T-helper 2 cell (primary cell): ENCODE measurements at places on chromosomes 3 and 15.

DNA sequence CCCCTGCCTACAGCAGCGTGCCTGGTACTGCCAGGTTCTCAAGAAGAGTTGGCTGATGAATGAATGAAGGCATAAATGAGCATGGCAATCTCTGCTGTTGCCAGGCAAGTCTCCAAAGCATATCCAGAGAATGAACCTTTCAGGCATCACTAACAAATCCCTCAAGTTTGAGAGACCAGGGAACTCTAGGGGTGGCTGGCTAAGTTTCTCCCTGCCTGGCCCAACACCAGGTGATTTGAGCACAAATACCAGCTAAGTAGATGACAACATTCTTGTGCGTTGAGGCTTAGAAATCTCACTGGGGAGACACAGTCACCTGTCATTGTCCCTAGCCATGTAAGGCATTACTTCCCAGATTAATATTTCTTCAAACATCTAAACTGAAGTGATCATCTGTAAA lies 81.4 kb upstream of the PTX3 start:
- no peak for DNase-seq

DNA sequence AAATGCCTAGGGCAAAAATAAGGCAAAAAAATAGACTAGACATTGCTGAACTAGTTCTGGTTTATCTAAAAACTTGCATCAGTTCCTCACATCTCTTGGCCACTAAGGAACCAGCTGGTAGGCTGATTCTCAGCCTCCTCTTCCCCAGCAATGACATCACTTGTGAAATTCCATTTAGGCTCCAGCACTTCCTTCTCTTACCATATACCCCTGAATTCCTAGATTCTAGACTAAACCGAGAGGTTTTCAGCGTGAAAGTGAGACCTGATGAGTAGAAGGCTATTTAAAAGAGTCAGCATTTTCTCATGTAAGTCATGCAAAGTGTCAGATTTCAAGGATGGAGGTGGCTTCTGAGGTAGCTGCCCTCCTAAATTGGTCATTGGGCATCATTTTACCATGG lies 247.1 kb upstream of the CDIN1 start:
- DNase-seq = no peak

GRCh38 chr3:99972380-99973104 lies 141.8 kb downstream of the FILIP1L start:
- no peak for DNase-seq

- DNase-seq = no peak
Measured at GRCh38 chr15:70825841-70826240, 28.1 kb downstream of the LARP6 start.

- no peak for DNase-seq
Measured at GRCh38 chr3:110026421-110026820, 689.1 kb upstream of the DPPA4 start.

DNA sequence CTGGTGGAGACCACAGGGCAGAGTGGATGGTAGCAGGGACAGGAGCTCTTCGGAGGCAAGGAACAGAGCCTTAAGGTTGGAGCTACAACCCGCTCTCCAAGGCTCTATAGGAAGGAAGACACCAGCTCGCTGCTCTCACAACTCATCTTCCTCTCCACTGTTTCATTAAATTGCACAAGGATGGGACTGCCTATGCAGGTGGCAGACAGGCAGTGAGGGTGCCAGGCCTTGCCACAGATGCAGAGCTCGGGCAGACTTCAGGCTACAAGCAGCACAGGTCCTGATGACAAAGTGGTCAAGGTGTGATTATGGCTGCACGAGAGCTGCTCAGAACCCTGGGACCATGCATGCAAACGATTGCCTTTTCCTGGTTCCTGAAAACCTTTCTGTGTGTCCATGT lies 144.6 kb downstream of the FOXP1 start:
- DNase-seq = no peak

GRCh38 chr15:81268881-81269601 lies 54.9 kb downstream of the STARD5 start:
- no peak for DNase-seq

DNA sequence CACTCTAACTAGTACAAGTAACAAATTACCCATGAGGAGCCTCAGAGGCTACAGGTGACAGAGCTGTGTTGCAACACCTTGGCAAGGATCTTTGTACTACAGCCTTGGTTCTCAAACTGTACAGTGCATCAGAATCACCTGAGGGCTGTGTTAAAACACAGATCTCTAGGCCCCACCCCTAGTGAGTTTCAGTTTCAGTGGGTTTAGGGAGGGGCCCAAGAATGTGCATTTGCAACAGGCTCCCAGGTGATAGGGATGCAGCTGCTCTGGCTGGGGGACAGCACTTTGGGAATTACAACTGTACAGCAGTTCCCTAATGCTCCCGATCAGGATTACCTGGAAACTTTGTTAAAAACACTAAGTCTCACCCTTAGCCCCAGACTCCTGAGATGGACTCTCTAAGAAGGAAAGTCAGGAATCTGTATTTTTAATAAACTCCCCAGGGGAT lies 66.1 kb upstream of the NR2F2 start:
- no peak for DNase-seq

DNA sequence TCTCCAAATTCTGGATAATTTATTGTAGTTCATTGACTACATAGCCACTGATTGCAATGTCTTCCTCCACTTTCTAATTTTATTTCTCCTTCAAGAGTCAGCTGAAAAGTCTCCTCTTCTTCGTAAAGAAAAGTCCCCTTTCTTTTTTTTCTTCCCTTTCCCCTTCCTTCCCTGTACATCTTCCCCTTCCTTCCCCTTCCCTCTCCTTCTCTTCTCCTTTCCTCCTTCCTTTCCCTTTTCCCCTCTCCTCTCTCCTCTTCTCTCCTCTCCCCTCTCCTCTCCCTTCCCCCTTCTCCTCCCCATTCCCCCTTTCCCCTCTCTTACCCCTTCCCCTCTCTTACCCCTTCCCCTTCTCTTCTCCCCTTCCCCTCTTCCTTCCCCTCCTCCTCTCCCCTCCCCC lies 8.8 kb upstream of the MGA start:
- no peak for DNase-seq

- DNase-seq = no peak
Measured at GRCh38 chr3:156743859-156744258, 69.5 kb downstream of the TIPARP start.

- DNase-seq = no peak
Measured at GRCh38 chr3:106249159-106249558, 380.3 kb upstream of the CBLB start.

DNA sequence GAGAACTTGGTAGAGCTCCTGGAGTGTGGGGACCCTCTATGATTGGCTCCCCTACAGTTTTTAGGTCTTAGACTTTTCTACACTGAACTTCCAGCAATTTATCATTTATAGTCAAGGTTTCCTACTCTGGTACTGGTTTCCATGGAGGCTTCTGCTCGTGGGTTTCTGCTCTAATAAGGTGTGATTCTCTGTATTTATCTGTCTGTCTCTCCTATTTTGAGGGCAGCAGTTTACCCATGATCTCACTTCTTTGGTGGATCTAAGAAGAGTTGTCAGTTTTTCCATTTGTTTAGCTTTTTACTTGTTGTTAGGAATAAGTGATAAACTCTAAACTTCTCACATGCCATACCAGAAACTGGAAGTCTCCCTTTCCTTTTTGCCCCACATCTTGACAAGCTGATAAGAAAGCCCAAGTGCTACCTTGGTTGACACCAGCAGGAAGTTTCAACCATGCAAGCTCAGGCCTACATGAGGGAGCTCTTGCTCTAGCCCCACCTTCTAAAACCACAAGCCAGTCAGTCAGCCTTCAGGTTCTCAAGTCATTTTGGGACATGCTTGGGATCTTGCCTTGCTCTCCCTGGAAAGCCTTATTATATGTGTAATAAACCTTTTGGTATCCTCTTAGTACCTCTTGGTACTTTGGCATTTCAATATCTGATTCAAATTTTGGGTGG lies 10.0 kb downstream of the TIMMDC1 start:
- DNase-seq = no peak

GRCh38 chr3:136343873-136344555 lies 93.9 kb downstream of the PCCB start:
- no peak for DNase-seq

- DNase-seq = no peak
Measured at GRCh38 chr3:138093721-138094120, 21.7 kb downstream of the DZIP1L start.

DNA sequence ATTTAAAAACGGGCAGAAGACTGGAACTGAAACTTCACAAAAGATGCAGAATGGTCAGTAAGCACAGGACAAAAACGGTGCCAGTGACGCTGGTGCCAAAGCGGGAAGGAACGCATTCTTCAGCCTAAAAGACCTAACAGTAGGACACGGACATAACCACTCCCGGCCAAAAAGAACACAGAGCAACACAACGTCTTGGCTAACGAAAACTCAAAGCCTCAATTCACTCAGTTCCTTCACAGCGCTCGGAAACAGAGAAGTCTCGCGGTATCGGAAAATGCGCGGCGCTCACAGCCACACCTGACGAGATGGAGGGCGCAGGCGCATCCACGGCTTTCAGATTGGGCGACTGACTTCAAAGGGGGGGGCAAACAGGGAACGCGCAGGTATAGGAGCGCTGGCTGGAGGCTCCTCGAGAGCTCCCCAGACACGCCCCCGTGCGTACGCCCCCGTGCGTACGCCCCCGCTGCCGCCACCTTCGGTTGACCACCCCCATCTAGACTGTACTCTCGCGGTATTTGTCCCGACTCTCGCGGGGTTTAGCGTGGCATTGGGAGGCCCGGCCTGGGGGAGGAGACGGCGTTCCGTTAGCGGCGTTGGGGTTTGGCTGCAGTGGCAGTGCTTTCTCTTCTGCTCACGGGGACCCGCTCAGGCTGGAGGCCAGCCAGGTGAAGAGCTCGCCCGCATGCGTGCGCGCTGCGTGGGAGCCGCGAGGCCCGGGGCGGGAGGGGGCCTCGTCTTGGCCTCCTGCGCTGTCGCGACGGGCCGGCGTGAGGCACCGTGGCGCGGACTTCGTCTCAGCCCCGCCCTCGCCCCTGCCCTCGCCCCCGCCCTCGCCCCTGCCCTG lies at the start of gene NKTR:
NKTR (plus strand) TSS at position 576 of the 847 bp plus-strand sequence. CDS start 321 bp downstream, outside the sequence.
- DNase-seq = peak; percentile 99

GRCh38 chr3:157059181-157059580 lies 100.8 kb downstream of the CCNL1 start:
- DNase-seq = no peak

GRCh38 chr15:70597056-70597603 lies 166.2 kb downstream of the UACA start:
- DNase-seq = no peak
